GM13976 (cell line): ENCODE measurements at places on chromosomes 7 and 10.

DNA sequence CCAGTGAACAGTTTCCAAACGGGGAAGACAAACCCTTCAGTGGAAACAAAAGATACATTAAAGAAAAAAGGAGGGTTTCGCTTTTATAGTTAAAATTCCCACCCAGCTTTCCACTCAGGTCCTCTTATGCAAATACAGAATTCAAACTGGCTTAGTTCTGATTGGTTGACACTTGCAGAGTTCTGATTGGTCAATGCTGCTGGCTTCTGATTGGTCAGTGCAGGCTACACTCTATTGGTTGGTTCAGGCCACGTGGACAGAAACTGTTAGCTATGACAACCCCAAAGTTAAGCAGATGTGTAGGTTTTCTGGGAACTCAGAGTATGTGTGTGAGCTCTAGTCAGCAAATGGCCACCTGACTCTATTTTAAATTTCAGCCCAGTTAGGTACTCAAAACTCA lies 80.0 kb downstream of the FBXL13 start:
- DNase-seq, result no peak

GRCh38 chr7:90384433-90384832 lies 18.8 kb upstream of the CLDN12 start:
- no peak for DNase-seq

DNA sequence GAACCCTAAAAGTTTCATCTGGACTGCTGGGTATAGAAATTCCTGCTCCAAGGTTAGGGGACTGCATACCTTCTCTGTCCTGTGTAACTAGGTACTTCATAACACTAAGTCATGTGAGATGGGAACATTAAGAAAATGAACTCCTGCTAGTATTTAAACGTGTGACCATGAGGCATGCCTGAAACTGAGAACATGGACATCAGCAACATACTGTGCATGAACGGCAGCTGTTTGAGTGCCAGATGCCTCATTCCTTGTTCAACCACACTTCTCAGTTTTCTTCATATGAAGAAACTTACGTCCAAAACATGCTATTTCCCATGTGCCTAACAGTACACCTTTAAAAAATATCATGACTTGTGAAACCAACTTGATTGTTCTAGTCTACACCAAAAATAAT lies 88.5 kb downstream of the CREM start:
- DNase-seq, result no peak

- no peak for DNase-seq
These were observed 174.3 kb downstream of the IMMP2L start for GRCh38 chr7:111388016-111388415.

DNA sequence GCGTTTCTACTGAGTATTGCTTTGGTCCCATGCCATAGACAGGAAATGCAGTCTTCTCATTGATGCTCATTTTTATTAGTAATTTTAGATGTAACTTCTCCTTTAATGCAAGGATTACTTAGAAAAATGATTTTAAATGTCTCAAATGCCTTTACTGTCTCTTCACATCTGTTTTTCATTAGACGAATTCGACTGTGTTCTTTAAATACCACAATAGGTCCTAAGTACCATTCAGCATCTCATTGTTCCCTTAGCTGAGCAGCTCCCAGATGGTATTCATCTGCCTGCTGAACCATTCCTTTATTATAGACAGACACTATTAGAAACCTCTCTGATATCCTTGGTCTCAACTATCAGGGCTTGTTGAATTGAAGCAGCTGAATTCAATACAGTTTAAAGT lies 113.6 kb downstream of the LSMEM1 start:
- DNase-seq, result no peak

DNA sequence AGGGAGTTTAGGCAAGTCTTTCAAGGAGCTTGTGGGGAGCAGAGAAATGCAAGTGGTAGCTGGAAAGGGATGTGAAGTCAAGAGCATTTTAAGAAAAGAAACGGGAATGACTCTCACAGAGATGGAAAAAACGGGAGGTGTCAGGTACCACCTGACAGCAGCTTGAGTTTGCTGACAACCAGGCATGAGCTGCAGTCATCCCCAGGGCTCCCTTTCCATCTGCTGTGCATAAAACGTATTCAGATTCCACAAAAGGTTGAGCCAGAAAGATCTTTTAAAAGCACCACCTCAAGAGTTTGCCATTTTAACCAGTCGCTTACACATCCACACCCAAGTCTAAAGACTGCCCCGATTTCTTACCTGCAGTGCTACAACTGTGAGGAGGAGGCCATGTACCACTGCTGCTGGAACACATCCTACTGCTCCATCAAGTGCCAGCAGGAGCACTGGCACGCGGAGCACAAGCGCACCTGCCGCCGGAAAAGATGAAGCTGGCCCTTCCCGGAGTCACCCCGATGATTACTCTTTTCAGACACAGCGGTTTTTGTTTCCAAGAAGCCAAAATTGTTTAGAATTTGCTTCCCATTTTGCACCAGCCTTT lies 116.8 kb downstream of the ZMYND11 start:
- no peak for DNase-seq
